Panc1 (cell line): ENCODE measurements at places on chromosomes 16 and 17. TPM values are rescaled to one million over a fixed set of nuclear protein-coding genes. Genes with fewer than 3 reads are reported as not detected.
A peak's percentile ranks its signal among the peaks of the same experiment; 100 is the strongest.

Gene TPSG1
- total RNA-seq: 4.6 TPM

Gene CFAP97D1
- not detected for total RNA-seq

Gene MYLK3
- 0.31 TPM for total RNA-seq

Gene EEF2K
- total RNA-seq: 15.0 TPM

Gene HCRT
- total RNA-seq: not detected

Gene SLC38A8
- not detected for total RNA-seq

Gene MRC2
- 120 TPM for total RNA-seq

Gene DHX40
- total RNA-seq: 16.2 TPM

DNA sequence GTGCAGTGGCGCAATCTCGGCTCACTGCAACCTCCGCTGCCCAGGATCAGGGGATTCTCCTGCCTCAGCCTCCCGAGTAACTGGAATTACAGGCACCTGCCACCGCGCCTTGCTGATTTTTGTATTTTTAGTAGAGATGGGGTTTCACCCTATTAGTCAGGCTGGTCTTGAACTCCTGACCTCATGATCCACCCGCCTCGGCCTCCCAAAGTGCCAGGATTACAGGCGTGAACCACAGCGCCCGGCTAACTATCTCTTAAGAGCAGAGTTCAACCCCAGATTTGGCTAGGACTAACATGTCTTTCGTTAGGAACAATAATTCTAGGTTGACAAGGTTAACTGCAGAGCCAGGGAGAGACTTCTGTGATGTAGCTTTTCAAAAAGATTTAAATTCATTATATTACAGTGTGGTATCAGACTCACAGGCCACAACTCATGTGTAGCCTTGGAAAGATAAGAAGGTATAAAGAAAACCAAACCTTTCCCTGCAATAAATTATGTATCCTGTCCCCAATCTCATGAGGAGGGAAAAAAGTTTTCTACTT is 4.3 kb downstream of the CHTF8 start:
- no peaks in the 10 kb centered on the region for H3K27me3 ChIP-seq
- peaks cover 9% of the 10 kb centered on the region; the same call in 1 of the 2 replicates for H3K4me1 ChIP-seq
- no peak overlapping the region for H3K4me3 ChIP-seq
- DNase-seq: no peak

GRCh38 chr17:80656590-80656989 is 112.0 kb downstream of the RPTOR start:
- H3K36me3 ChIP-seq: no peaks in the 10 kb centered on the region
- no peaks in the 10 kb centered on the region for H3K4me1 ChIP-seq
- no peak for DNase-seq
- H3K27me3 ChIP-seq: no peaks in the 10 kb centered on the region
- H3K27ac ChIP-seq: no peak overlapping the region
- H3K4me3 ChIP-seq: no peak overlapping the region

DNA sequence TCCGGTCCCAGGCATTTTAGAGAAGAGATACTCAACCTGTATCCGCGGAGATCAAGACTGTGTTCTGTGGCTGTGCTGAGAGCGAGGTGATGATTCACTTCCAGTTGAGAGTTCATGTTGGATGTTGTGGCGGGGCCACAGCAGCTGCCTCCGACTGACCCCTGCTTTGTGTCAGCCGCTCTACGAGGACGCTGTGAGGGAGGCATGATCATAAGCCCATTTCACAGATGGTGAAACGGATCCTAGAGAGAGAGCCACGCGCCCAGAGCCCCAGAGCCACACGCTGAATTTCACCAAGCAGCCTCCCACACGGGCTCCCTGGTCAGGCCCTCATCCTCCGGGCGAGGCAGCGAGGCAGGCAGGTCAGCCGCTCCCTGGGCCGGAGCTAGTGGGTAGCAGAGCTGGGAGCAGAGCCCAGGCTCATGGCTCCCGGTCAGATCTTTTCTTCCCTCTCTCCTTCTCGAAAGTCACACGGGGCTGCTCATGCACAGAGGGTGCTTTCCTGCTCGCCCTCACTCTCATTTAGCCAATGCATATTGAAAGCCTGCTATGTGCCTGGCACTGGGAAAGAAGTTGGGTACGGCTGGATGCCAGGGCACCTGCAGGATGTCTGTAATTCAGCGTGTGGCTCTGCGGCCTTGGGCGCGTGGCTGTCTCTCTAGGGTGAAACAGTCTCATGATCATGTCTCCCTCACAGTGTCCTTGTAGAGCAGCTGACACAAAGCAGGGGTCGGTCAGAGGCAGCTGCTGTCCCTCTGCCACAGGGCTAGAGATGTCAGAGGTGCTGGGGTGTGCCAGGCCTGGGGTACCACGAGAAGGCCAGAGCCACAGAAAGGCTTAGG is 155.6 kb upstream of the CHMP6 start:
- H3K36me3 ChIP-seq: no peaks in the 10 kb centered on the region
- no peak for DNase-seq
- no peak overlapping the region for H3K4me3 ChIP-seq
- H3K27me3 ChIP-seq: no peaks in the 10 kb centered on the region

- no peak overlapping the region for H3K27ac ChIP-seq
- no peak overlapping the region for H3K4me3 ChIP-seq
- no peaks in the 10 kb centered on the region for H3K27me3 ChIP-seq
- H3K36me3 ChIP-seq: no peaks in the 10 kb centered on the region
These were observed 11.7 kb downstream of the TUBB3 start for GRCh38 chr16:89934611-89935553.

- H3K4me1 ChIP-seq: no peaks in the 10 kb centered on the region
- DNase-seq: no peak
- H3K36me3 ChIP-seq: peaks cover 13% of the 10 kb centered on the region
- no peaks in the 10 kb centered on the region for H3K27me3 ChIP-seq
These were observed 12.8 kb downstream of the TERF2 start for GRCh38 chr16:69373019-69373418.

GRCh38 chr17:4998027-4998731 is 429 bp downstream of the KIF1C start:
- no peaks in the 10 kb centered on the region for H3K4me1 ChIP-seq
- no peak for DNase-seq
- peak overlapping the region; percentile 79 for H3K4me3 ChIP-seq
- H3K27ac ChIP-seq: peak overlapping the region; percentile 83
- H3K27me3 ChIP-seq: no peaks in the 10 kb centered on the region

- 0 out of 2 replicates have a peak, but pooled peaks cover 7% of the 10 kb centered on the region for H3K4me1 ChIP-seq
- no peak overlapping the region for H3K27ac ChIP-seq
- no peak overlapping the region for H3K4me3 ChIP-seq
These were observed 29.8 kb downstream of the PRSS54 start for GRCh38 chr16:58264961-58265479.

DNA sequence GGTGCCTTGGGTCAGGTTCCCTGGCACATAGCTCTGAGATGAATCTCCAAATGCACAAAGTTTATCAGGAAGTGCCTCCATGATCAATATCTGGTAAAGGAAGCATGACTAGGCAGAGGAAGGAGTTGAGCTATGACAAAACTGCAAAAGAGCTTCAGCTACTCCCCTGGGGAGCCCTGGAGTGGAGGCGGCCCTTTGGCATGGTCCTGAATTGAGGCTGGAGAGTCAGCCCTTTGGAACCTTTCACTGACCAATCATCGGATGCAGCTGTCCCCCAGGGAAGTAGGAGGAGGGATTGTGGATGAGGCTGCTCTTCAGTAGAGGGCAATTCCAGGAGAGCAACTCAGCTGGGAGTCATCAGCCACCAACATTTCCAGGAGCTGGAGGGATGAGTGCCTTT is 46.1 kb upstream of the NLRP1 start:
- no peak overlapping the region for H3K4me3 ChIP-seq
- H3K27me3 ChIP-seq: peaks cover 15% of the 10 kb centered on the region
- H3K36me3 ChIP-seq: no peaks in the 10 kb centered on the region
- no peaks in the 10 kb centered on the region for H3K4me1 ChIP-seq
- H3K27ac ChIP-seq: no peak overlapping the region
- DNase-seq: no peak

GRCh38 chr17:20009302-20010098 is at the start of gene SPECC1:
TSS of gene SPECC1 (plus strand) at chr17:20009359. CDS start at chr17:20096652, 87,293 bp downstream.
- no peaks in the 10 kb centered on the region; the same call in 1 of the 2 replicates for H3K4me1 ChIP-seq
- DNase-seq: peak; percentile 48
- H3K4me3 ChIP-seq: peak within 1 kb of the TSS; percentile 70
- no peaks in the 10 kb centered on the region for H3K27me3 ChIP-seq
- no peaks in the 10 kb centered on the region for H3K36me3 ChIP-seq

DNA sequence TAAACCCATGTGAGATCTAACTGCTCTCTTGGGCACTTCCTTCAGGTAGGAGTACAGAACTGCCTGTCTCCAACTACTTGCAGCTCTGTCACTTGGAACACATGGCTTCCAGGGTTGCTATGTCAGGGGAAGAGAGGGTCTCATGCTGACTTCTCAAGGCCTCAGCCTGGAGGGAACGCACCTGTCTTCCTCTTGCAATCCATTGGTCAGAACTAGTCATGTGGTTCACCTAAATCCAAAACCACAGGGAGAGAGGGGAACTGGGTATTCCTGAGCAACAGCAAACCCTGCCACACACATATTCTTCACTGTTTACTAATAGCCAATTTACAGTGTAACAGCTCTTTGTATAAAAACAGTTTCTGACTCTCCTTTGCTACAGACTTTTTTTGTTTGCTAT is 206.1 kb downstream of the KCNJ2 start:
- H3K27me3 ChIP-seq: no peaks in the 10 kb centered on the region
- H3K4me3 ChIP-seq: no peak overlapping the region
- no peaks in the 10 kb centered on the region for H3K36me3 ChIP-seq
- no peak overlapping the region for H3K27ac ChIP-seq
- DNase-seq: no peak
- H3K4me1 ChIP-seq: no peaks in the 10 kb centered on the region

DNA sequence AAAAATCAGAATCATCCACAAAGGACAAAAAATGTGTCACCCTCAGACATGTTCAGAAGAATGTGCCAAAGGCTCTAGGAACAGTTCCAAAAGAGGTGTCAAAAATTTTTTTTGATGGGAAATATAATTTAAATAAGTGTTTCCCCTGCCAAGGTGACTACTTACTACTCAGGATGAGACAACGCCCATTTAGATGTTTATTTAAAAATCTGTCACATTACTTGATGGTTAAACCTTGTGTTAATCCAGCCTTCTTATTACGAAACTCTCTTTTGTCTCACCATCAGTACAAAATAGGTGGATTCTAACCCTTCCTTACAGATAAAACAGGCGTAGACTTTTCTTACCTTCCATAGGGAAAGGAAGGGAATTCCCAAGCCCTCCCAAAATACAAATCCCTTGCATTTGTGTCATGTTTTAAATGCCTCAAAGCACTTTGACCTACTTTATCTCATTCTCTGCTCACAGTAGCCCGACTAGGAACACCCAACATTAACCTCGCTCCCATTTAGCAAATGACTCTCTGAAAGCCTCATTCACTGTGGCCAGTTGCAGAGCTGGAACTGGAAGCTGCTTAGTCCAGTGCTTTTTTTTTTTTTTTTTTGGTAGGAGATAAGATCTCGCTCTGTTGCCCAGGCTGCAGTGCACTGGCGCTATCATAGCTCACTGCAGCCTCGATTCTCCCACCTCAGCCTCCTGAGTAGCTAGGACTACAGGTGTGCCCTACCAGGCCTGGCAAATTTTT is 5.8 kb upstream of the GNA13 start:
- no peak for DNase-seq
- H3K27ac ChIP-seq: no peak overlapping the region
- no peak overlapping the region for H3K4me3 ChIP-seq
- H3K36me3 ChIP-seq: no peaks in the 10 kb centered on the region
- no peaks in the 10 kb centered on the region for H3K27me3 ChIP-seq

DNA sequence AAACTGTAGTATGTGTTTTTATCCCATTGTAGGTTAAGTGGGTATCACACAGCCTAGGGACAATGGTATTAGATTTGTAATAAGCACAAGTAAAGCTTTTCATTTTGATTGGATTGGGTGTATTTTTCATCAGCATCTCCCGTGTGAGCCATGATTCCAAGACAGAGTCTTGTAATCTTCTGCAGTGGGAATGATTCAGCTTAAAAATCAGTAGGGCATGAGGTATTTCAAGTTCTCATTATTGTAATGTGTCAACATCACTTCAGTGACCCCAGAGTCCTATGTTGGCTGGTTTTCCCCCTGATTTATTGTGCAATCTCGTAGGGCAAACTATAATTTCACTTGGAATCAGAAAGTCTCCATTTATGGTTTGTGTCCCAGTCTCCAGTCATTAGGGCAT is 833.2 kb upstream of the RBFOX1 start:
- no peaks in the 10 kb centered on the region for H3K36me3 ChIP-seq
- H3K27me3 ChIP-seq: no peaks in the 10 kb centered on the region
- H3K4me1 ChIP-seq: no peaks in the 10 kb centered on the region
- H3K4me3 ChIP-seq: no peak overlapping the region
- no peak for DNase-seq

DNA sequence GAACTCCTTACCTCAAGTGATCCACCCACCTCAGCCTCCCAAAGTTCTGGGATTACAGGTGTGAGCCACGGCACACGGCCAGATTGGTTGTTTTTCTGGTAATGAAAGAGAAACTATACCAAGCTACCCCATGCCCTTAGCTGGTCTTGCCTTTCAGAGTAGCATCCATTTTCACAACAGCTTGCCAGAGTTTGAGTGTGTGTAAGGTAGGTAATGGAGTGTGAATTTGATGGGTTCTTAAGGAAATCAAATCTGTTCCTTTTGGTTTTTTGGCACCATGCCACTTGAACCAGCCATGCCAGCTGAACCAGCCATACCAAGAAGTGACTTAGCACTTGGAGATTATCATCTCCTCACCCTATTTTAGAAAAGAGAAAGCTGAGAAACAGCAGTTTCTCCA is 5.1 kb downstream of the CALCOCO2 start:
- no peak overlapping the region for H3K27ac ChIP-seq
- no peak for DNase-seq
- no peaks in the 10 kb centered on the region for H3K36me3 ChIP-seq
- H3K4me1 ChIP-seq: peaks cover 26% of the 10 kb centered on the region

DNA sequence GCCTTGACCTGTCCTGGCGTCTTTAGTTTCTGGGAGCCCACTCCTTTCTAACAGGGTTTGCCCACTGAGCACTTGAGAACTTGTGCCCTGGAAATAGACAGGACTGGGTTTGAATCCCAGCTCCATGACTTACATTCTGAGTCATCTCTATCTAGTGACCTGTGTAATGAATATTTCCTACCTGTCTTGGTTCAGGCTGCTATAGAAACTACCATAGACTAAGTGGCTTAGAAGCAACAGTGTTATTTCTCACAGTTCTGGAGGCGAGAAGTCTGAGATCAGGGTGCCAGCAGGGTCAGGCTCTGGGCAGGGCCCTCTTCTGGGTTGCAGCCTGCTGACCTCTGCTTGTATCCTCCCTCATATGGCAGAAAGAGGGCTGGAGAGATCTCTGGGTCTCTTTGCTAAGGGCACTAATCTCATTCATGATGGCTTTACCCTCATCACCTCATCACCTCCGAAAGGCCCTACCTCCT is 110.7 kb upstream of the DHX40 start:
- DNase-seq: no peak
- H3K4me3 ChIP-seq: no peak overlapping the region
- H3K36me3 ChIP-seq: no peaks in the 10 kb centered on the region
- no peak overlapping the region for H3K27ac ChIP-seq
- H3K4me1 ChIP-seq: no peaks in the 10 kb centered on the region

DNA sequence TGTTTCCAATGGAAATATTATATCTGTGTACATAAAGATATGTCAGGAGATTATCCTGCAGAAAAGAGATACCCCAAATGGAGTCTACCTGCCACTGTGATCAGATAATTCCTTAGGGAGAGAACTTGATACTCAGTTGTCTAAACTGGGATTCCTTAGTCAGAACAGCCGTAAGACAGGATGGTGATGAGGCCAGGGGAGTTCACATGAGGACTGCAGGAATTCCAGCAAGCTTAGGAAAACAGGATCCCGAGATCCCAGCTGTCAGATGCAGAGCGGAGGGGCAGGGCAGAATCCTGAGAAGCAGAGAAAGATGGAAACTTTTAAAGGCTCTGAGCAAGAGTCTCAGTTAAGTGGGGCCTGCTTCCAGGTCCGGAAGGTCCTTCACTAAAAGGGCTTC is 4.7 kb downstream of the KRABD2 start:
- H3K4me1 ChIP-seq: peaks cover 5% of the 10 kb centered on the region; the same call in 1 of the 2 replicates
- no peak overlapping the region for H3K27ac ChIP-seq
- DNase-seq: no peak
- H3K27me3 ChIP-seq: no peaks in the 10 kb centered on the region
- peaks cover 6% of the 10 kb centered on the region; the same call in 1 of the 2 replicates for H3K36me3 ChIP-seq
